CD4-positive, alpha-beta T cell treated with Interferon alpha-2 for 1 hour (primary cell): ENCODE measurements at places on chromosomes 2 and 18.

GRCh38 chr2:44944102-44944951, 2.8 kb downstream of the SIX3 start:
- DNase-seq: no peak

DNA sequence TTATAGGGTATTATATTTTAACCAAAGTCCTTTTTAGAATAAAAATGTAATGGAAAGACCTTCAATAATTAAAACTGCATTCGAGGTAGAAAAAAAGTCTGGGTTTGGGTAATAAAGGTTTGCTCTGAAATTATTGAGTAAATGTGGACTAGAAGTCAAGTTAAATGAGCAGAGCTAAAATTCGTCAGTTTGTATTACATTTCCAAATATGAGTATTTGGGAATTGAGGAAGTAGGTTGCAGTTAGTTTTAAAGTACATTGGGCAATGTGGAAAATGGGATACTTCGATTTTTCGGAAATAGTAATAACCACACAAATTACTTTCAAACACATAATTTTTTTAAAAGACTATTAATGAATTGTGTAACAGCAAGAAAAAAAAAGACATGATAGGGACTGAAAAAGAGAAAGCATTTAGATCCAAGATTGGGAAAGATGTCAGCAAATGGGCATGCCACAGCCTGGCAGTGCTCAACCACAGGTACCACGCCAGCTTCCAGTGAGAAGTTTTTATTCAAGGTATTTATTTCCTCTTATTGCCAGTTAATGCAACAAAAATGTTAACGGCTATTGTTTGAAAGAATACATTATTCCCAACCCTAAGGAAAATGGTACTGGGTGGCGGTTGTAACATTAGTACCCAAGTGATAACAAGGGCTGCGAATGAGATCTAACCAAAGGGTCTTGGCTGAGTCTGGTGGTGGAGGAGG, 50.0 kb downstream of the TTC39C start:
- DNase-seq: no peak

- no peak for DNase-seq
Observed at GRCh38 chr2:10471955-10472354, 23.8 kb upstream of the ODC1 start.

- no peak for DNase-seq
Observed at GRCh38 chr2:38262069-38262871, 114.8 kb downstream of the ATL2 start.

DNA sequence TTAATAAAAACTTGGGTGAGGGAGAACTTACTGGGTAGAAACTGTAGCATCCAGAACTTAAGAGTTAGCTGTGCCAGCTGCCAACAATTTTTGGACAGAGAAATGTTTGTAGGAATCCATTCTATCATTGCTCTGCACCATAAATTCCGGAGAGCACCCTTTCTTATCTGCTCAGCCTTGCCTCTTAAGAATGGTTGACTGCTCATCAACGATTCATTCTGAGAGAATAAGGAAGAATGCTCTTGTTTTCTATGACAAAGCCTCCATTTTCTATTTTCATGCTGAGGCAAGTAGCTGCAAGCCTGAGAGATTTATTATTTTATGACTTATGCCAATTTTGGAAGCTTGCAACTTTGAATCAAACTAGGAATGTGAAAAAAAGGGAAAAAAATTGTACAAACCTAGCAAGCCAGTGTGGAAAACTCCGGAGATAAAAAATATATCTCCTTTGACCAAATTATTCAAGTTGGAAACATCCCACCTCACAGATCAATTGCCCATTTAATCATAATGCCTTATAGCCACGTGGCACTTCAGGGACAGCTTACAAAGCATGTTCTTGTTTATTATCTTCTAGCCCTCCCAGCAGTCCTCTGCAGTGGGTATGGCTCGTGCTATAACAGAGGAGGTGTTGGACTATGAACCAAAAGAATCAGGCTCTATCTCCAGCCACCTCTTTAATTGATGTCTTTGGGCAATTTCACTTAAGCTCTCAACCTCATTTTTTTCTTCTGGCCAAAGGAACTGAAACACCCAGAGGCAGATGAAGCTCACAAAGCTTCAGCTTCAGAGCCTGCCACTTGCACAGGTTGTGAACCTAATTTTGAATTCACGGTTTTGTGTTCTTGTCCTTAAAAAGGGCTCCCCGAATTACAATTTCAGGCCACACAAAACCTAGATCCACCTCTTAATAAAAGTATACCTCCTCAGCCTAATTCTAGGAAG, 40.9 kb upstream of the ATL2 start:
- DNase-seq: no peak

DNA sequence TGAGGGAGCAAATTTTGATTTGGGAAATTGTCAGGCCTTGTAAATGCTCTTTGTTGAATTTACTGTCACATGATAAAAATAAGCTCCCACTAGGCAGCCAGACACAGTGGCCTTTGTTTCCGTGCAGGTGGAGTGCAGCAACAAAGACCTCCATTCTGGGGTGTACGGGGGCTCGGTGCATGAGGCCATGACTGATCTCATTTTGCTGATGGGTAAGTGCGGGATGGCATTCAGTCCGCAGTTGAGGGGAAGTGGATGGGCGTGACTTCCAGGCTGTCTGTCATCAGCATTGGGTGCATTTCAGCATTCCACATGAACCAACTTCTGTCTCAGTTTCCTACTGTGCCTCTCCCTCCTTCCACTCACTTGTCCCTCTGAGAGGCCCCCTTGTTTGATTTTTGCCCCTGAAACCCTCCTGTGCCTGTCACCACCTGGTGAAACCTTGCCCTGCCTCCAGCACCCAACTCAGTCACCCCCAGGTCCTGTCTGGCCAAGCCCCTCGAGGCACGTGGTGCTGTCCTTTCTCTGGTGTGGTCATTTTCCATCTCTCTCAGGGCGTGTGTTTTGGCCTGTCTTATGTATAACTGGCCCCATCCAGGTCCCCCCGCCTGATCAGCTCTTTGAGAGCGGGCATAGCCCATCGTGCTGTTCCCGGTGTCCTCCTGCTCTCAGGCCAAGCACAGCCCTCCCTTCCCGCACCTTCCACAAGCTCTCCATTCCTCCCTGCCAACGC, 16.3 kb downstream of the CNDP2 start:
- no peak for DNase-seq

GRCh38 chr2:43142921-43143438, 83.4 kb downstream of the ZFP36L2 start:
- peak; percentile 58 for DNase-seq

- no peak for DNase-seq
Observed at GRCh38 chr2:85772019-85772745, 18.4 kb downstream of the ATOH8 start.

DNA sequence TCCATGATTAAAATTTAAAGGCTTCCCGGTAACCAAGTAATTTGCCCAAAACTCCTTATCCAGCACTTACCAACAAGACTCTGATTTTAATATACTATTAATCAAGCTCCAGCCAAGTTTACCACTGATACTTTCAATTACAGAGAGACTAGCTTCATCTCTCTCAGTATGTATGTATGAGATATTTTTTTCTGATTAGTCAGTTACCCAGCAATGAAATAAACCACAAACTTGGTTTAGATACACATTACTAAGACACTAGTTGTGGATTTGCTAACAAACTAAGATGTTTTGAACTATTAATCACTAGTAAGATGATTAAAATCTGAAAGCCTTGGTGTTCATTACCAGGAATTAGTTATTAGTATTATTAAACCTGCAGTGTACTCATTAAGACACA, 1272.2 kb upstream of the ACVR2A start:
- no peak for DNase-seq

- no peak for DNase-seq
Observed at GRCh38 chr2:142688856-142689605, 188.4 kb upstream of the KYNU start.

DNA sequence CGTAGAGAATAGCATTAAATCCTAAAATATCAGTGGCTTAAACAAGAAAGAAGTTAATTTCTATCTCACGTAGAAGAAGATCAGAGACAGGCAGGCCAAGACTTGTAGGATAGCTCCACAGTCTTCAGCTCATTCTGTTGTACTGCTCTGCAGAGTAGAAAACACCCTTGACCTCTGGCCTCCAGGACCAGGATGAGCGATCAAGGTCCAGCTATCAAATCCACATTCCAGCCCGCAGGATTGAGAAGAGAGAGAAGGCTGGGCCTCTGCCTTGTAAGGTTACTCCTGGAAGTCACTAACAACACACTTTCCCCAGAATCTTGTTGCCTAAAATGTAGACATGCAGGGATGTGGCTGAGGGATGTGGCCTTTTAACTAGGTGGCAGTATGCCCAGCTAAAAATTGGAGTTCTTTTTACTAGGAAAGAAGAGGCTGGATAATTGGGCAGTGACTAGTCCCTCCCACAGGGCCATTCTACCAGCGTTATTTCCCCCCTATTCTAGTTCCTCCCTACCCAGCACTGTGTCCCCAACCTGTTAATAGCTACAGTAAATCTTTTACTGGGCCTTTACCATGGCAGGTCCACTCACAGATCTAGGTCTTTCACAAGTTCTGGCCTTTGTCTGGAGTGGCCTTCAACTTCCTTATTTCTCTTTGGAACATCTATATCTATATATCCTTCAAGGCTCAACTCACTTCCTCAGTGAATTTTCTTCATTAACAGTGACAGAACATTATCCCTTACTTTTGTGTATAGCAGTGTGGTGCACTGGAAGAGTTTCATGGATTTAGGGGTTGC, 165.0 kb downstream of the DIS3L2 start:
- no peak for DNase-seq

- DNase-seq: no peak
Observed at GRCh38 chr2:84022810-84023431, 436.2 kb downstream of the SUCLG1 start.

DNA sequence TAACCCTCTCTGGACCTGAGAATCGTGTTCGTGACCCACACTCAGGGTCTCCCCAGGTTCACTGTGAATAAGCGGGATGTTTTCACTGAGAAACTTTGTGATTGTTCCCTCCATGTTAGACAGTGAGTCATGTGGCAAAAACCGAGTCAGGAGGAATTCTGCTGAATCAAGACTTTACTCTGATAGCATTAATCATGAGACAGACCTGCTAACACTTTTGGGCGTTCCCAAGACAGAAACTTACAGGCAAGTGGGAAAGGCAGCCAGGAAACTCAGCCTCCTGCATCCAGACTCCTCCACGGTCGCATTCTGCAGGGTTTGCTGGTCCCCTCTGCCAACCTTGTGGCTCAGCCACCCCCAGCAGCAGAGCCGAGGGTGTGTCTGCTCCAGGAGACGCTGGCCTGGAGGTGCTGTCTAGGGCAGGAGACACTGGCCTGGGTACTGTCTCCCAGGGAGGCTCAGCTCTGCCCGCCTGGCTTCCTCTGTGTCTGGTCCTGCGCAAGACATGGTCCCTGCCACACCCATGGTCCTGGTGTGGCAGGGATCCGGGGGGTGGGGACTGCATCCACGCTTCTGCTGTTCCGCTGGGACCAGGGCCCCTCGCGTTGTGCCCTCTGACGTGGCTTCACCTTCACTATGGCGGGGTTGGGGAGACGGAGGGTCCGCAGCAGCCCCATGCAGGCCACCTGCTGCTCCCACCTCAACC, 177.4 kb downstream of the TWIST2 start:
- DNase-seq: no peak

GRCh38 chr2:122101319-122101718, 345.9 kb downstream of the TSN start:
- DNase-seq: no peak

DNA sequence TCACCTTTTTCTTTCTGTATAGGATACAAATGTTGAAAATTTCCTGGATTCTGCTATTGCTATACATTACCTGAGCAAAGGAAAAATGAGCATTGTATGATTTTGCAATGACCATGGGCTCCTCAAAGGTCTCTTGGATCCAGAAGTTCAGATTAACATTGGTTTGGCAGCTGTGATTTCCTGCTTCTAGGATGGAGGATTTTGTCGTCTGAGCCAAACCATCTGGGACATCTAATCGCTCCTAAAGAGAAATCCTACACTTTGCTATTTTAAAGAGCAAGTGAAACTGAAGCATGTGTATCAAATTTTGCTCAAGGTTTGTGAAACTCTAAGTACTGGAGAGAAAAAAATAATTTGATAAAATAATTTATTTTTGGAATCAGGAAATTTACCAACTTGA, 115.1 kb upstream of the ST6GAL2 start:
- DNase-seq: no peak

DNA sequence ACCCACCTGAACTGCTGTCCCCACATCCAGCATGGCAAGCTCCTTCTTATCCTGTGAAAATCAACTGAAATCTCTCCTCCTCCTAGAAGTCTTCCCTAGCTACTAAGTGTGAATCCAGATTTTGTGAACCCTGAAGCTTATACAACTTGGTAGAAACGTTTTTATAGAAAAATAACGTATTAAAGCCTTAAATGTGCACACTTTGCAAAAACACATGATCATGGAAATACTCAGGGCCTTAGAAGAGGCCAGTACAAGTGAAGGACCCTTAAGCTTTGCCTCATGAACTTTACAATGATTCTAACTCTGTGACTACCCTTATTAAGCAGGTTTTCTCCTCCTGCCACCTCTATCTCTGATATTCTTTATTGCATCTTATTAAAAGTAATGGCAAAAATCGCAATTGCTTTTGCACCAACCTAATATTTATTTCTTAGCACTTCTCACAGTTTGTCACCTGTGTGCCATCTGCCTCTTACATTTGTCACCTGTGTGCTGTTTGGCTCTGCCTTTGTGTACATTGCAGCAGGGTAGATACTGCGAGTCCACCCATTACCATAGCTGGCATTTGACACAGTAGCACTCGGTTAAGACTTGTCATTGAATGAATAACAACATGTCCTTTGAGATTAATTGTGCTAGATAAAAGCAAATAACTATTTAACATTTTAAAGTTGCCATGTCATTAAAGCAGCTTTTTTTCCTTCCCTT, 42.2 kb downstream of the FRZB start:
- no peak for DNase-seq

DNA sequence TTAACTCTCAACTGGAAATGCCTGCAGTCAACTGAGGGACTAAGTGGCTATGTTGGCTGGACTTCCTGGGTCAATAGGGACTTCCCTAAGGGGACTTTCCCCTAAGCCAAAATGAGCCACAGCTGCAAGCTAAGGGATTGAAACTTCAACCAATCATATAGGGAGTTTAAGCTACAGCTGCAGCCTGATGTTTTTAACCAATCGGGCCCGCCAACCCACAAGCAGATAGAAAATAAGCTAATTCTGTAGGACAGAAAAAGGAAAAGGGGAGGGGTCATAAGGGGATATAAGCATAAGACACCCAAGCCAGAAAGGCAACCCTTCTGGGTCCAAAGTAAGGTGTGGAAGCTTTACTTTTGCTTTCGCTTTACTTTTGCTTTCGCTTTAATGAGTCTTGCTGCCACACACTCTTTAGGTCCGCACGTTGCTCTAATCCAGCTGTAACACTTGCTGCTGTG, 927.5 kb downstream of the ERBB4 start:
- DNase-seq: peak; percentile 38

- peak; percentile 43 for DNase-seq
Observed at GRCh38 chr2:61537277-61537949, 743 bp downstream of the XPO1 start.

DNA sequence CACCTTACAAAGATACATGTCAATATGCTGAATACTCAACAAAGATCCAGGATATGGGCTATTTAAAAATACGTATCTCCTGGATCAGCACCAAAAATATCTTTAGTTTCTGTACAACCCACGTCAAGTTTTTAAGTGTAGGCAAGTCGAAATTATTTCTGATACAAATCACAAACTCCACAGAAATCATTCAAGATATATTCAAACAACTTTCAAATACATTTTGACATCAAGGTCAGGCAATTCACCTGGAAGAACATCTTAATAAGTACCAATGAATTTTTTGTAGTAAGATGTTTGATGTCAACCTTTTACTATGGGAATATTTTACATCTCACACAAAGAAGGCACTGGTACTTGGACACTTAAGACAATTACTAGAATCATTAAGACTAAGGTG, 86.2 kb downstream of the CUL3 start:
- DNase-seq: no peak
